ENCODE measurements at places on chromosomes 3 and 15.

DNA sequence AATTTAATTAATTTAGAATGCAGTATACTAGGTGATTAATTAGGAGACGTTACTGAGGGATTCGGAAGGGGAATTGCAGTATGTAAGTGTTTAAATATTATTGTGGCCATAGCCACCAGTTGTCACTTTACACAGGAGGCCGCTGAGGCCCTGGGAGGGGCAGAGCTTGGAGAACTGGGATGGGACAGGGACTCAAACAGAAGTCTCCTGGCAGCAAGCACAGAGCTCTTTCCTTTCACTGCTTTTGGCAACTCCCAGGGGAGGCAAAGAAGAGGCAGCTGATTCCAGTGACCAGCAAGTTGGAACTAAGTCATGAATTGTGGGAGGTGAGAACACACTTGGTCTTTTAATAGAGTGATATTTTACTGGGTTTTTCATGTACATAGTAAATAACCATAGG, 248.6 kb downstream of the RPLP1 start:
- DNase-seq, result no peak

- DNase-seq, result no peak
Measured at GRCh38 chr3:101854608-101855304, 5.4 kb downstream of the NFKBIZ start.

GRCh38 chr3:115982108-115982507, 358.8 kb downstream of the GAP43 start:
- no peak for DNase-seq

DNA sequence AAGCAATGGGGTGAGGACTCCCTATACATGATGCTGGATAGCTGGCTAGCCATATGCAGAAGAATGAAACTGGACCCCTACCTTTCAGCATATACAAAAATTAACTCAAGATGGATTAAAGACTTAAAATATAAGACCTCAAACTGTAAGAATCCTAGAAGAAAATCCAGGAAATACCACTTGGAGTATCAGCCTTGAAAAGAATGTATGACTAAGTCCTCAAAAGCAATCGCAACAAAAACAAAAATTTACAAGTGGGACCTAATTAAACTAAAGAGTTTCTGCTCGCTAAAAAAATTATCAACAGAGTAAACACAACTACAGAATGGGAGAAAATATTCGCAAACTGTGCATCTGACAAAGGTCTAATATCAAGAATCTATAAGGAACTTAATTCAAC, 94.3 kb downstream of the XRN1 start:
- DNase-seq, result no peak

DNA sequence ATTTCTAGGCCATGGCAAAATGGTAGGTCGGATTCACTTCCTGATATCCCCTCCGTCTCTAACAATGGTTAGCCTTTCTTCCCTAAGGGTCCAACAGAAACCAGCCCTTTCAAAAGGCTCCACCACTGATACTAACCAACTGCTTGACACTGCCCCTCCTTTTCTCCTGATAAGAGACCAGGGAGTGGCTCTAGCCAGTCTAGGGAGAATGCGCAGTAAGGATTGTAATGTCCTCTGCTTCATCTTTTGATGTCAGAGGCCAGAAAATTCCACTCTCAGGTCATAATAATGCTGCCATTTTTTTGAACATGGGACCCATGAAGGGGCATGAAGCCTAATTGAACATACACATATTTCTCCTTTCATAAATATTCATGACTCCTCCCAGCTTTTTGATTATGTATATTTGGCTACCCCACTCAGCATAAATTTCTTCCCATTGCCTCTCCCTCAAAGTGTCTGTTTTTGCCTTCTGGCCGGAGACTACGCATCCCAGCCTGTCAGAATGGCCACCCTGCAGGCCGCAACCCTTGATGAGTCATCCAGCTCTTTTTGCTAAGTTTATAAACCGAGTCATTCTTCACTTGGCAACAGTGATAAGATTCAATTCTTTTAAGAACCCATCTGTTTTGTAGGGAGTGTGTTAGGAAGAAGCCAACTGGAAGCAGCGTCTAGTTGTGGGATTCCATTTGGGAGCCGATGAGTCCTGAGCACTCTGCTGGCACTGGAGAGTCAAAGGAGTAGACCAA, 189.0 kb upstream of the MCTP2 start:
- DNase-seq, result no peak

- no peak for DNase-seq
Measured at GRCh38 chr3:105327662-105328337, 38.9 kb upstream of the ALCAM start.

GRCh38 chr3:15065550-15066007, 464 bp upstream of the MRPS25 start:
- DNase-seq, result no peak

GRCh38 chr3:125191730-125192129, 20.8 kb downstream of the SLC12A8 start:
- DNase-seq, result no peak

- no peak for DNase-seq
Measured at GRCh38 chr3:112470788-112471187, 28.5 kb downstream of the BTLA start.

DNA sequence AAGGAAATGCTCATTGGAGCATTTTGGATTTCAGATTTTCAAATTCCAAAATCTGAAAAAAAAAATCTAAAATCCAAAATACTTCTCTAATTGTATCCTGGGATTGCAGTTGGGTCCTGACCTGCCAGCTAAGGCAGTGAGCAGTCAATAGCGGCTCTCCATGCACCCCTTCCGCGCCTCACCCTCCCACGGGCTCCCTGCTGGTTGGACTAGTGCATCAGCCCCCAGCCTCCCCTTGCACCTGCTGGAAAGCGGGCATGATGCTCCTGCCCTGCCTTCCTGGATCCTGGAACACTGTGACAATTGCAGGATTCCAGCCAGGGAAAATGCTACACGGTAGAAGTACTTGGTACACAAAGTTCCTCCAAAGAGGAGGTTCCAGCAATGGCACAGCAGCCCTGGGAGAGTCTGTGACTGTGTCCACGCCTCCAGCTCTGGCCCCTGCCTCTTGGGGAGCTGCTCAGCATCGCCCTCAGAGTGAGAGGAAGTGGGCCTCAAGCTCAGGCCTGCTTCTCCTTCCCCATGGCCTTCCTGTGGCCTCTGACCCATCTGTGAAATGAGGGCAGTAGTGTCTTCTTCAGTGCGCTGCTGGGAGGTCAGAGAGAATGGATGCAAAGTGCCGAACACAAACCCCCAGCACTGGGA, 39.5 kb upstream of the CHRNB4 start:
- DNase-seq, result no peak

DNA sequence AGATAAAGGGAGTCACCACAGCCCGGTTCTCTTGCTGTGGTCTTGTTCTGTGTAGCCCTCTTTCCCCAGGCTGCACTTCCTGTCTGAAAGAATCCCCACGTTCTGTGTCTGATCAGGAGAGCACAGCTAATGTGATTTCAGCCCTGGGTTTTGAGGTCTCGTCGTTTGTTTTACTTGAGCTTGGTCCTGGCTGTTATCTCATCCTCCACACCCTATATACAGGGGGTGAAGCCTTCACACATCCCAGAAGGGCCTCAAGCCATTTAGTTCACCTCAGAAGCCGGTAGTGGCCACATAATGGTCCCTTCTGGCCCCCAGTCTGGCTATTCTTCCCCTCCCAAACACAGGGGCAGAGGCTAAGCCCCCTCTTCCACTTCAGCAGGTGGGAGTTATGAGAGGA, 115.6 kb downstream of the PDE8A start:
- no peak for DNase-seq

DNA sequence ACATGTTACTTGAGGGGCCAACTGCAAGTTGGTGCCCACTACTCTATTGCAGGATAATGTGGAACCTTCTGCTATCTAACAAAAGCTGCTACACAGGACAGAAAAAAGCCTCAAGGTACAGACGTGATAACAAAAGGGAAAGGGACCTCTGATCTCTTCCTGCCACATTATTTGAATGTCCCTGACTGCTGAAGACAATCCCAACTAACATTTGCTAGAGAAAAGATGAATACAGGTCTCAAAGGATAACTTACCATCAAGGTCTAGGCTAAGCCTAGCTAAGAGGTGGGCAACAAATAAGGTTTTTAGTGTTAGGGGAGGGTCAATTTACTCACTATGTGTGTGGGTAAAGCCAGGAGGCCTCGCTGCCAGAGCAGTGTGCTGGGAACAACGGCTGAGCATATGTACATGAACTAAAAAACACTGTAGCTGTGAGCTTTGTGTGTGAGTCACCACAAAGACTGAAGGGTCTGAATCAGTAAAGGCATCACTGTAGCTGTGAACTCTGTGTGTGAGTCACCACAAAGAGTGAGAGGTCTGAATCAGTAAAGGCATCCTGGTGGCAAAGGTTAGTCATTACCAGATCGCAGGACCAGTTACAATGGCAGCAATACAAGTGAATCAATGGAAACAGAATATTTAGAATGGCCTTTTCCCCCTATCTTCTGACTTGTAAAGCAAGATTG, 111.7 kb downstream of the LMLN start:
- DNase-seq, result peak; percentile 99

DNA sequence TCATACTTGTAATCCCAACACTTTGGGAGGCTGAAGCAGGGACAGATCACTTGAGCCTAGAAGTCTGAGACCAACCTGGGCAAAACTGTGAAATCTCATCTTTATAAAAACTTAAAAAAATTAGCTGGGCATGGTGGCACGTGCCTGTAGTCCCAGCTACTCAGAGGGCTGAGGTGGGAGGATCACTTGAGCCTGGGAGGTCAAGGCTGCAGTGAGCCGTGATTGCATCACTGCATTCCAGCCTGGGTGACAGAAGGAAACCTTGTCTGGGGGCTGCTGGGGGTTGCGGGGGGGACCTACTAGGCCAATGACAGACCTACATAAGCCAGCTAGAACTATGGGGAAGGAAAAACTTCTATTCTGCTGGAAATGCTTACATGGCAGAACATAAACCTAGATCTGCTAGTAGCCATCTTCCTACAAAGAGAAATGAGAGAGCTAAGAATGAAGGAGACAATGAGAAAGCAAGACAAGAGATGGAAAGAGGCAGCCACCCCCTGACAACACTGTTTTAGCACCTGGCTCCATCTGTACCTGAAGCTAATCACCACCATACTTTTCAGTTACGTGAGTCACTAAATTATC, 23.9 kb downstream of the FOXP1 start:
- no peak for DNase-seq

DNA sequence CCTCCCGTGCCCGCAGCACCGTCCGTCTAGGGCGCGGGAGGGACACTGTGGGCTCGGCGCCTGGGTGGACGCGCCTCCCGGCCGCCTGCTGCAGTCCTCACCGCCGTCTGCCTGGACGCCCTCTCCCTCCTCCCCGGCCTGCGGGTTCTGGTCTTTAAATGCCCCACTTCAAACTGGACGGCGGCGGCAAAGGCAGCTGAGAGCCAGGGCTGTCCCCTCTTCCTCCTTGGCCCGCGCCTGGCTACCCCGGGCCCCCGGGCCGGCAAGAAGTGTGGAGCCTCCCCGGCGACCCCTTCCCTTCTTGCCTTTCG, 426 bp downstream of the CBLB start:
- no peak for DNase-seq

- DNase-seq, result no peak
Measured at GRCh38 chr3:46082021-46082420, 54.7 kb upstream of the XCR1 start.

- DNase-seq, result no peak
Measured at GRCh38 chr3:66211779-66212178, 9.0 kb upstream of the SLC25A26 start.

DNA sequence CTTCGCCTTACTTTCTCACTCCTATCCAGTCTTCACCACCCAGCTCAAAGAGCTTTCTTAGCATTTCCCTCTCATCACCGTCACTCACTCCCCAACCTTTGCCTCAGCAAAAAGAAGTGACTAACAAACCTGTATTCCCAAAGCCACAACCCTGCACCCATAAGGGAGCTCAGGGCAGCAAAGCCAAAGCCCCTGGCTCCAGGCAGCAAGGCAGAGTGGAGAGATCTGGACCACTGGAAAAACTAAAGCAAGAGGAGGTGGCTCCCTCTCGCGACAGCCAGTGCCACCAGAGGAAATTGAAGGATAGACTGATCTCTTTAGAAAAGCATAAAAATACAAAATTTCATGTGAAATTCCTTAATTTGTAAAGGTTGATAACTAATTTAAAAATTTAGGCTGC, 25.1 kb upstream of the CDCP1 start:
- no peak for DNase-seq

- DNase-seq, result no peak
Measured at GRCh38 chr3:108497271-108497670, 13.1 kb downstream of the MYH15 start.

DNA sequence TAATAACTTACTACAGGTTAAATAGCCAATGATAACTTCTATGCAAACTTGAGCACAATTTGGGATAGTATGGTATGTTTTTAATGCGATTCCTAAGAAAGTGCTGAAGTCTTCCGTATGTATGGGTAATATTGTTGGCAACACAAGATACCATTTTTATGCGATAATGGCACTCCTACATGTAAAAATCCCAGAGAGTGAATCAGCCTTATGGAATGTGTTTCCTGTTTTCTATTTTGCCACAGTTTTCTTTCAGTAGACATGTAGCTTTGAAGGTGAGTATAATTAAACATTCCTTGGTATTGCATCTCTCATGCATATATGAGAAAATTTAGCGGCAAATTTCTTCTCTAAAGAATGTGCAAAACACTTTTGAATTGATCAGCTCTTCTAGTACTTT, 396.8 kb upstream of the AZI2 start:
- DNase-seq, result peak; percentile 20

DNA sequence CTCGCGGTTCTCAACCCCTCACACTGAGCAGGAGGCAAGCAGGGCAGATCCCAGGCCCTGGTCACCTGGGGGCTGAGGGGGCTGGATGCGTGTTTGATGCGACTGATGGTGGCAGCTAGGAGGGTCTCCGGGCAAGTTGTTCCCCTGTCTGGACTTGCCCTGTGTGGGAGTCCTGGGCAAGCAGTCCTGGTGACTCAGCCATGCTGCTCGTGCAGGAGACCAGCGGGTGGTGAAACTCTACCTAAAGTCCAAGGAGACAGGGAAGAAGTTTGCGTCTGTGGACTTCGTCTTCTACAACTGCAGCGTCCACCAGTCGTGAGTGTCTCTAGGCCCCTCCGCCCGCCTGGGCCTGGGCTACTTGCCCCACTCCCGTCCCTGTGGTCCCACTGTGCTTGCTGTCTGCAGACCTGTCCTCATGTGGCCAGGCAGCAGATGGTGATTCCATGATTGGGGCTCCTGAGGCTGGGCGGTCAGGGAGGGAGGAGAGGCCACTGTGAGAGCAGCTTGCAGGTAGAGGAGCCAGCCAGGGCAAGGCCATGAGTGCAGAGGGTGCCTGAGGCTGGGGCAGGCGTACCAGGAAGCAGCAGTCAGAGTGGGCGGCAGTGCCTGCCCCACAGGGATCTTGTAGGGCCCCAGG, 23.1 kb downstream of the PLXNA1 start:
- DNase-seq, result no peak

DNA sequence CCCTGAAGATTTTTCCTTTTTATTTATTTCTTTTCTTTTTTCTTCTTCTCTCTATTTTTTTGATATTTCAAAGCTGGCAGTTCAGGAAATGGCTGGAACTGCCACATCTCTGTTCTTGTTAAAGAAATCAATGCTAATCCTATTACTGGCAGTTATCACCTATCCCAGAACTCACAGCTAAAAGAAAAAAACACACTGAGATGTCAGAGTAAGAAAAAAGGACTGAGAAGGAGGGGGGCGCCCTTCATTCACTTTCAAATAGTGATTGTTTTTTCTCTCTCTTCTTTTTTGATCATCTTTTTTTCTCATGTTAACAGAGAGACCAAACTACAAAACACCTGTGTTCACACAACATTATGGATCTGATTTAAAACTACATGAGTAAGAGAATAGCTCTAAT, 337.1 kb downstream of the IL20RB start:
- no peak for DNase-seq

All from HS-5 (cell line).